ENCODE measurements at places on chromosomes 1 and 21.

GRCh38 chr1:30693822-30694221, 29.6 kb downstream of the MATN1 start:
- DNase-seq = no peak

DNA sequence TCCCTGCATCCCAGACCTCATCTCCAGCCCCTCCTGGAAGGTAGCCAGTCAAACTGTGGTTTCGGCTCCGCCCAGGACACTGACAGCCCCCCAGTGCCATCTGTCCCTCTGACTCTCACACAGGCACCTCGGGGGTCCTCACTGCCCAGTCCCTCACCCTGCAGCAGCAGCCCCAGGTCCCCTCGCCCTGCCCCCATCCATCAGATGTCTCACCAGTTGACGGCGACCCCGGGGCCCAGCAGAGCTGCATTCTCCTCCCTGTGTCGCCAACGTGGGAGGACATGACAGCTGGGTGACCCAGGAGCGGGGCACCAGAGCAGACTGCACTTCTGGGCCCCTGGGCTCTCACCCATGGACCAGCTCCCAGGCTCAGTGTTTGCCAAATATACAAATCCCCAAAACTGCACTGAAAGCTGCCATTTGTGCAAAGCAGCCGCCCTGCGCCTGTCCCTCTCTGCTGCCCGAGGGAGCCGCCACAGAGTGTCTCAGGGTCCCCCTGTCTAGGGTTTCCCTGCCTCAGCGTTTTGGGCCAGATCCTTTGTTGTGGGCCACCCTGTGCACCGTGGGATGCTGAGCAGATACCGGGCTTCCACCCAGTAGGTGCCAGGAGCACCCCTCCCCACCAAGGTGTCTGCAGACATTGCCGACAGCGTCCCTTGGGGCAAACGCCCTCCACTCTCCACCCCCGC, 48.2 kb downstream of the PRDM15 start:
- no peak for DNase-seq

DNA sequence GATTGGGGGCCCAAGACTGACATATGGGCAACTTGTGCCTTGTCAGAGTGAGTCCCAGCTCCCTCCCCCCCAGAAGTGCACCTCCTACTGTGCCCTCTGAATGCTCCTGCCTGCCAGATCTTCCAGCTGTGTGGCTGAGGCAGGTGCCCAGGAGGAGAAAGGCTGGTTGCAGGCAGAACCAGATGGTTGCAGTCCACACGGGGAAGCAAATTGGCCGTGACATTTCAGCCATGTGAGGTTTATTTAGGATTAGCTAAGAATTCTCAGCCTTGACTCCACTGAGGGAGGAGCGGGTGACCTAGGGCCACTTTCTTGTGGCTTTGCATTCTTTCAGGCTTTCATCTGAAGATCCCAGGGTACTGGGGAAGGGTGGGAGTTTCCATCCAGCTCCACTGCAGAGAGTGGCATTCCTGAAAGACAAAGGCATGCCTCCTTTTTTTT, 33.8 kb downstream of the PEX14 start:
- no peak for DNase-seq

- DNase-seq = no peak
These were observed 10.9 kb downstream of the VAV3 start for GRCh38 chr1:107954126-107954525.

- no peak for DNase-seq
These were observed 112.2 kb downstream of the DYRK1A start for GRCh38 chr21:37478794-37479193.

GRCh38 chr21:30818837-30819610, 6.0 kb upstream of the KRTAP8-1 start:
- DNase-seq = no peak

DNA sequence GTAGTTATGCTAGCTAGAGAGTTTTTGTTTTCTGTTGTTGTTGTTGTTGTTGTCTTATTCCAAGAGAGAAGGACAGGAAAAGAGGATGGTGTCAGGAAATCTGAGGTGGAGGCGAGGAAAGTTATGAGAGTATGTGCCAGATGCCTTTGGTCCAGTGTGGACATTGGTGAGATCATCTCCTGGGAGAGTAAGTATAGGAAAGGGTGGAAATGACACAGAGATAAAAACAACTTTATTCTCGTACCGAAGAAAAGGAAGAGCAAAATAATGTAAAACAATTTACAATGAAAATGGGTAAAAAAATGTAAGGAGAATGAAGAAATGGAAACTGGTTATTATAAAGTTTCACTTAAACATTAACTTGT, 97.4 kb upstream of the ADGRL2 start:
- peak; percentile 75 for DNase-seq

GRCh38 chr1:159171688-159172501, 480 bp downstream of the CADM3 start:
- DNase-seq = peak; percentile 51

DNA sequence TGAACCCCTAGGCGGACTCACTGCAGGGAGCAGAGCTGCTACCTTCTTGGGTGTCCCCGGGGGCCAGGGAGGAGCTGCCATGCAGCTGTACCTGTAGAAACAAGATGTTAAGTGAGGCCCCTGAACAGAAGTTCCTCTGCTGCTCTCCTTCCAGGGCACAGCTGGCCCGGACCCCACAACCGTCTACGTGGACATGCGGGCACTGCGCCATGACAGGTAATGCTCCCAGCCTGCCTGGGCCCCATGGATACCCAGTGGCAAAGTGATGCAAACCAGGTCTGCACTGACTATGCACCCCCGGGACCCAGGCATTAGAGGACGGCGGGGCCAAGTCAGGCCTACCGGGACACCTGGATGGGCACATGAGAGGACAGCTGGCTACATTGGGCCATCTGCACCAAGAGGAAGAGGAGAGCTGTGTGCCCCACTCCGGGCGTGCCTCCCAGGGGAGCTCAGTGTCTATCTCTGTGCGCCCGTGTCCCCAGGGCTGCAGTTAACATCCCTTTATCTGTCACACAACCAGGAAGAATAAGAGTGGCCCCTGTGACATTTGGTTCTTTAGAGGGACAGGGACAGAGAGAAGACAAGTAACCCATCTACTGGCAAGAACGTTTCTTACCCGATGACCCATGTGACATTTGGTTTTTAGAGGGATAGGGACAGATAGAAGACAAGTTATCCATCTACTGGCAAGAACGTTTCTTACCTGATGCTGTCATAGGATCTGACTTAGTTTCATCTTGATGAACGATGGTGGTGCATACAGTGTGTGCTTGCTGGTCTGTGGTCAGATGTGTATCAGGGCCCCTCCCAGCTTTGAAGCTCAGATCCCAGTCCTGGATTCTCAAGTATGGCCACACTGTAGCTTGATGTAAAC, 44.1 kb downstream of the S100B start:
- no peak for DNase-seq

- DNase-seq = no peak
These were observed 38.1 kb upstream of the SCYL3 start for GRCh38 chr1:169931795-169932231.

DNA sequence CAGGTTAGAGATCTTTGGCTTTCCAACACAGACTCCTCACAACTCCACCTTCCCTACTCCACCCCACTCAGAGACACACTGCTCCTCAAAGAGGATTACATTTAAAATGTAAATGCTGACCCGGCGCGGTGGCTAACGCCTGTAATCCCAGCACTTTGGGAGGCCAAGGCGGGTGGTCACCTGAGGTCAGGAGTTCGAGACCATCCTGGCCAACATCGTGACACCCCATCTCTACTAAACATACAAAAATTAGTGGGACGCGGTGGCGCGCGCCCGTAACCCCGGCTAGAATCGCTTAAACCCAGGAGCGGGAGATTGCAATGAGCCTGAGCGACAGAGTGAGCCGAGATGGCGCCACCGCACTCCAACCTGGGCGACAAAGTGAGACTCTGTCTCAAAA, 1.8 kb upstream of the ANP32E start:
- DNase-seq = no peak

- DNase-seq = no peak
These were observed 2.4 kb upstream of the PARS2 start for GRCh38 chr1:54766726-54767125.

DNA sequence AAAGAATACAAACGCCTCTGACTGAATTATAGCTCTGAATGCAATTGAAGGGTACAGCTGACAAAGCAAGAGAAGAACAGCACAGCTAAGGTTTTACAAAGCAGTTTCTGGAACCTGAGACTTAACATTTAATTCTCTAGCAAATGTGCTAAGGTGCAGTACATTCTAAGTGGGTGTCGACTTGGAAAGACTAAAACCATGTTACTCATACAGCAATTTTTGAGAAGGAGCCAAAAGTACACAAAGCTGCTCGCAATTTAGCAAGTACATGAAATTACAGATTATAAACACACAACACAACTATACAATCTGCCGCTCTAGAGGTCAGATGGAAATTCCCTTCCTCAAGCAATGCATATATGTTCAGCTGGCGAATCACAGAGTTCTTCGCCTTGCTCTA, 121.9 kb downstream of the TIAM1 start:
- DNase-seq = no peak

GRCh38 chr1:1703796-1704195, 11.2 kb upstream of the SLC35E2B start:
- DNase-seq = no peak

GRCh38 chr1:107993920-107994319, 28.9 kb upstream of the VAV3 start:
- peak; percentile 15 for DNase-seq

- no peak for DNase-seq
These were observed 22.6 kb downstream of the ALDH9A1 start for GRCh38 chr1:165675794-165676193.

DNA sequence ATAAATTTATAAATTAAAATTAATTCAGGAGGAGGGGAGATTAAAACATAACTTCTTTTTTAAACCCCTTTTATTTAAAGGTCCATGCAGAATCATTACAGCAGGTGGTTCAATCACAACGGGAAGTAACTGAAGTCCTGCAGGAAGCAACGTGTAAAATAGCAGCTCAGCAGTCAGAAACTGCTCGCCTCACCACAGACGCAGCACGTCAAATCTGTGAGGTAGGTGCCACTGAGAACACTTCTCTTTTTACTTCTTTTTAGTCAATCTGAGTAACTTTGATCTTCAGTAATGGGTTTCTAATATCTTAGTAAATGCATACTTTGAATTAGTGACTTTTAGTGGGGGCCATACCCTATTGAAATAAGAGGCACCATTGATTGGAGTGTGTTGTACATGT, 87.0 kb downstream of the CEP350 start:
- no peak for DNase-seq

GRCh38 chr1:30162565-30162964, 560.8 kb downstream of the MATN1 start:
- DNase-seq = no peak

- no peak for DNase-seq
These were observed 7.0 kb upstream of the BMP8B start for GRCh38 chr1:39795651-39796050.

DNA sequence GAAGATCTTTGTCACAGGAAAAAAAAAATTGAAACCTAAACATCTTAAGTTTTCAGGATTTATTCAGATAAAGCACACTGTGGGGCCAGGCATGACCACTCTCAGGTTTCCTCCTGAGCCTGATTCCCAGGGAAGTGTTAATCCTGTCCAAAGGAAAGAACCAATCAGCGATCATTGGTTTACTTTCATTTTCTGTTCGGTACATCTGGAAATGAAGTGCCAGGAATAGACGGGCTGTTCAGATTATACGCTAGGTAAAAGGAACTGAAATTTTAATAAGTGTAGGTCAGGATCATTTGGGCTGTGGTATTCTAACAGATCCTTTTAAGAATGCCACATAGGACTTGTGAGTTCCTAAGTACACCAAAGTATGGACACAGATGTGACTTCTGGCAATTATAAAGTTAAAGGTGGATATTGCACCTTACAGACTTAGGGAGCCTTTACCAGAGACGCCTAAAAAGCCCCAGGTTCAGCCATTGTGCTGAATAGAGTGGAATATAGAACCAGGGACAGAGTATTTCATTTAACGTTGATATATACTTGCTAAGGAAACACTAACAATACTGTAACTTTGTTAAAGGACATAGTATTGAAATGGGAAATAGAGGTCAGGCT, 9.3 kb upstream of the CACYBP start:
- DNase-seq = peak; percentile 77

- no peak for DNase-seq
These were observed 4.4 kb upstream of the PRDM15 start for GRCh38 chr21:41883582-41883981.

GRCh38 chr1:197197430-197197997, 51.0 kb upstream of the ASPM start:
- DNase-seq = no peak

DNA sequence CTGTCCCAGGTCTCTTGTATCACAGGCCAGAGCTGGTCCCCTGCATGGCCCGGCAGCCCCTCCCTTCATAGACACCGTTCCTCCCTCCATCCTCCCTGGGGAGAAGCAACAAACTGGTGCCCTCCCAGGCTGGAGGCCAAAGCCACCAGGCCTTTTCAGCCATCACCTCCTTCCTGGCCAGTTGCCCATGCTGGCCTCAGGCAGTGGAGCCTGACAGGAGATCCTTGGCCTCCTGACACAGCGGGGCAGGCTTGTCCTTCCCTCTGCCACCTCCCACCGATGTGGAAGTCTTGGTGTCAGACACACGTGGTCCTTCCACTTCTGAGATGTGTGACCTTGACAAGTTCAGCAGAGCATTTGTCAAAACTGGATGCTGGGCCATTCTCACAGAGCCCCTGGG, 206.0 kb downstream of the HIVEP3 start:
- no peak for DNase-seq

GRCh38 chr21:42993051-42993712, 18.8 kb downstream of the PKNOX1 start:
- DNase-seq = no peak

GRCh38 chr1:59514061-59514909, 217.4 kb downstream of the FGGY start:
- no peak for DNase-seq

GRCh38 chr1:57393058-57393584, 30.7 kb downstream of the DAB1 start:
- no peak for DNase-seq

GRCh38 chr21:29385934-29386520, 87.3 kb downstream of the BACH1 start:
- DNase-seq = no peak

DNA sequence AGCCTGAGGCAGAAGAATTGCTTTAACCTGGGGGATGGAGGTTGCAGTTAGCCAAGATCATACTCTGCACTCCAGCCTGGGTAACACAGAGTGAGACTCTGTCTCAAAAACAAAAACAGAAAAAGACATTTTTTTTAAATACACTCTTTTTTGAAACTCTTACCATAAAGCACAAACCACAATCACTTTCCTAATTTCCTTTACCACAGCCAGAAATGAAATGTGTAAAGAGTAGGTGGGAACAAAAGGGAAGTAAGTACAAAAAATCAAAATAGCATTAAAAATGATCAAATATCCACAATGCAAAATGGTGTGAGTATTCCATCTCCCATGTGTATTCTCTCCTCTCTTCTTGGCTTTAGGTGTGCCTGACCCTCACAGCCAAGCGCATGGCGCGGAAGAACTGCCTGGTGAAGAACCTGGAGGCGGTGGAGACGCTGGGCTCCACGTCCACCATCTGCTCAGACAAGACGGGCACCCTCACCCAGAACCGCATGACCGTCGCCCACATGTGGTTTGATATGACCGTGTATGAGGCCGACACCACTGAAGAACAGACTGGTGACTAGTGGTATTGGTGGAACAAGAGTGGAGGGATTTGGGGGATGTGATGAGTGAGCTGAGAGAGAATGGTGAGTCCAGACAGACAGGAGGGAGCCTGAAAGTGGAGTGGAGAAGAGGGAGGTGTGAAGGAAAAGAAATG, 14.9 kb downstream of the ATP1A4 start:
- no peak for DNase-seq

Measured in NCI-H226 (cell line).